ENCODE measurements at places on chromosomes 5 and 9.

DNA sequence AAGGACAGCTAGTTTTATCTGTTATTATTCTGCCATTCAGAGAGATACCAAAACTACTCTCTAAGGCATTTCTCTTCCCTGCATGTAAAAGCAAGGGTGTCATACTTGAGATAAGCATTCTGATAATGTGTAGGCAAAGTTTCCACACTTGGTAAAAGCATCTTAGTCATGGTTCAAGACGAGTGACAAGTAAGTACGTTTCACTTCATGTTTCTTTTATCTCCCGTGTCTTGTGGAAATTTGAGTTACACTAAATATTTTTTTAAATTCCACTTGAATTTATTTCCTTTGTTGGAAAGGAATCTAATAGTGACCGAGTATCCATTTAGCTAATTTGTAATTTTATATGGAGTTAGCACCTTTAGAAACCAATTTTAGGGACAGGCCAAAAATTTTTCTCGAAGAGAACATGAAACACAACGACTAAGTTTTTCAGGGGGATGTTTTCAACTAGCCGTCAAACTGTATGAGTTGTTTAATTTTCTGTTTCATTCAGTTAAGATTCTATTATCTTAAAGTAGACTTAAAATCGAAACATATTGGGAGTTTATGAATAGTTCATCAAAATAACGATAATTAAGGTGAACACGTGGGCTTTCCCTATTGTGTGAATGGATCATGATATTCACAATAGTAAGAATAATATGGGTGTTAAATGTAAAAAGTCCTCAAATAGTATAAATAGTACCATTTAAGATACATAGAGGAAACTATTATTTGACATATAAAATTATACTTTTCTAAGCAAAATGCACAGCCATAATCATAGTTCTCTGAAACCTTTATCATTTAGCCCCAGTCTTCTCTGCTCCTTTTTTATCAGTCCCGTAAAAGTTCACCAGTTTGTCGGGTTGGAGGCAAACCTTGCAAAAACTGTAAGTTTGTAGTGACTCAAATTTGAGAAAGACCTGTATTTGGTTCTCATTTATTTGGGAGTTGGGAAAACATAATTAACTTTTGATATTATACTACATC is 1.6 kb downstream of the RFESD start:
- peak; percentile 22 for DNase-seq

DNA sequence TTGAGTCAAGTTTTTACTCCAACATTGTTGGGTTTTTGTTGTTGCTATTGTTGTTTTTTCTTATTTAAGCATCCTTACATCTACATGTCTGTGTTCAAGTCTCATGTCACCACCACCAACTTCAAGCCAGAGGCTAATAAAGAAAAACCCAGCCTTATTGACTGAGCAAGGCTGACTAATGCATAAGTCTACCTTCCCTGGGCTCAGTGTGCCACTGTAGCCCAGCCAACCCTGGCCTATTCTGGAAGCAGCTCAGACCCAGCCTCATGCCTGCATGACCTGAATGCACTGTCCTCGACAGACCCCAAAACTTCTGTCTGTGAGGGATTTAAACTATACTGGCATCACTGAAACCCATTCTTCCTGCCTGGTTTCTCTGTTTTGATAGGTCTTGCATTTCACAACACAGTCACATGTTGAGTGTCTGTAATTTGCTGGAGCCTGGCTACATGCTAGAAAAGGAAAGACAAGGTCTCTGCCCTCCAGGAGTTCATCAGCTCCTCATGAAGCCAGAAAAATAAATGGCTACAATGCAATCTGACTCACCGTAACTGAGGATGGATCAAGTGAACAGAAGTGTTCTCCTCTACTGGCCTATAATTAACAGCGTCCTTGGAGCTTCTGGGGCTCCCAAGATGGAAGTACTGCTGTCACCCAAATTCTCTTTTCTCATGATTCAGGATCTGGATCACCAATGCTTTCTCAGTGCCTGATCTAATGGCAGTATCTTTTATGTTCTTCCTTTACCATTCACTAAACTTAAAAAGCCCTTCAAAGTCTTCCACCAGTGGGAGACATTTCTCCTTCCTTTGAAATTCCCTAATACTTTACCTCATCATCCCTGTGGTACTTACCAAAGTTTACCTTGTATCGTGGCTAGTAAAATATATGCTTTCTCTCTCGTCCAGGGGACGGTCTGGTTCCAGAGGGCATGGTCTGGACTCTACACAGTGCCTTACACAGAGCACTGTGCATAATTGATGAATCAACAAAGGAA is 103.9 kb upstream of the IFNE start:
- no peak for DNase-seq

GRCh38 chr5:136162008-136162407 is 29.4 kb downstream of the SMAD5 start:
- peak; percentile 13 for DNase-seq

DNA sequence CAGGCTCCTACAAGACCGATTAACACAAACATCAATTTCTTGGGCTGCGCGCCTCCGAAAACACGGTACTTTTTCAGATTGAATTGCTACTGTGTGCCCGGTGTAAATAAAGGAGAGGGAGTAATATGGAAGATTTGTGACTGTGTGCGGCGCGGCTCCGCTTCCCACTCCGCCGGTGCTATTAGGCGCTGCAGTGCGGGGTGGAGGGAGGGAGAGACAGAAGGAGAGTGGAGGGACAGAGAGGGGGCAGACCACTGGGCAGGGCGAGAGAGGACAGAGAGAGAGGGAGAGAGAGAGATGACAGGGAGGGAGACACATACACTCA is 24.7 kb upstream of the RNU6ATAC start:
- no peak for DNase-seq

DNA sequence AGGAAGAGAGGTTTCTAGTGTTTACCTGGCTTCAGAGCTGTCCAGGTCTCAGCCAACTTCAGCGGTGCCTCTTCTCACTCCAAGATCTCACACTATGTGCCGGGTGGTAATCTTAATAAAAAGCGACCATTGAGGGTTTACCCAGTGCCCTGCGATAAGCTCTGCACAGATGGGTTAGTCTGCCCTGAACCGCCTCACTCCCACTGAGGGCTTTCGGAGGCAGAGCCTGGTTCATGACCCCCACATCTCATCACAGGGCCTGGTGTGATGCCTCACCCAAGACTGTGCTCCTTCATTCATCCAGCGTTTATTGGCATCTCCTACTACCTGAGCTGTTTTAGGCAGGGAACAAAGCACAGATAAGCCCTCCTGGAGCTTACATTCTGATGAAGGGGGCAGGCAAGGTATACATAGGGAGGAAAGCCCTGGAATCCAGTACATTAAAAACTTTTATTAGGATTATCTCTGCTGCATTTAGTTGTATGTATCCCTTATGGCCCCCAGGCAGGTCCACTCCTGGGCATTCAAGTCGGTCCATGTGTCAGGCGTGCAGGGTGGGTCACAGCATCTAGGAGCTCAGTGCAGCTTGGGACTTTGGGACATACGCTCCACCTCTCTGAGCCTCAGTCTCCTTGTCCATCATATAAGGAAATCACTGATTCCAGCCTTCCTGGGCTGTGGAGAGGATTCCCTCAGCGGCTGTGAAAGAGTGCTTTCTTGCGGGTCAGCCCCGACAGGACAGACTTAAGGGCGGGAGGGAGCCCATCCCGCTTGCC is 613 bp upstream of the COL15A1 start:
- DNase-seq, result no peak

DNA sequence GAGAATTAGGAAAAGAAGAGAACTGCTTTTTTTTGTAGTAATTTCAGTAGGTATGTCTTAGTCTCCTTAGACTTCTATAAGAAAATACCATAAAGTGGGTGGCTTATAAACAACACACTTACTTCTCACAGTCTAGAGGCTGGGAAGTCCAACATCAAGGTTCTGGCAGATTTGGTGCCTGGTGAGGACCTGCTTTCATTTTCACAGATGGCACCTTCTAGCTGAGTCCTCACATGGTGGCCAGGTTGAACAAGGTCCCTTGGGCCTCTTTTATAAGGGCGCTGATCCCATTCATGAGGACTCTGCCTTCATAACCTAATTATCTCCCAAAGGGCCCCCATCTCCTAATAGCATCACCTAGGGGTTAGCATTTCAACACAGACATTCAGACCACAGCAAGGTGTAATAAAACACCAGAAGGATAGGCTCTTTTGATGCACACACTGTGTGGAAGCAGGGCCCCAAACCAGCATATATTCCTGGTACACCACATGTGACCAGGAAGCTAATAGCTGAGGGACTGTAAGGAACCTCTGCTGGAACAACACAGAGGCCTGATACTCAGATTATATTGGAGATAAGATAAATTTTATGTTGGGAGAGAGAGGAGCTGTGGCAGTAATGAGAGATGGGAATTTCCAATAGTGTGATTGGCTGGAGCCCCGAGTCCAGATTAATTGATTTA is 384.9 kb downstream of the RAB3C start:
- DNase-seq, result no peak

- DNase-seq, result no peak
Observed at GRCh38 chr5:126446498-126447224, 23.5 kb downstream of the GRAMD2B start.

GRCh38 chr5:52861368-52861767 is 73.7 kb downstream of the ITGA1 start:
- DNase-seq, result no peak

DNA sequence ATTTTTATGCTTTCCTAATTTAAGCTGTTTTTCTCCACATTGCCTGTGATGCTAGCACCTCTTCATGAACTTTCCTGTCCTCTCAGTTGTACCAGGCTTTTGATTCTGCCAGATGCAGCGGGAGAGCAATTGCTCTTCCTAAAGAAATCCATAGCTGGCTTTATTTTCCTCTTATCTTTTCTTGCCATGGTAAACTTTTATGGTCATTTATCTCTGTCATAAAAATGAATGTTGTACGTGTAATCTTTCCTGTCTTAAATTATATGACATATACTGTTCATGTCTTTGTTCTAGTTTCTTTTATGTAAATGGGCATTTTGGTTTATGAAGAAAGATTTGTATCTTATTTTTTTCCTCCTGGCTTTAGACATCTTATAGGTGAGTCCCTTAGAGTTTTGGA is 127.5 kb downstream of the SH3GL2 start:
- DNase-seq, result no peak
